ENCODE measurements at places on chromosomes 4 and X.

DNA sequence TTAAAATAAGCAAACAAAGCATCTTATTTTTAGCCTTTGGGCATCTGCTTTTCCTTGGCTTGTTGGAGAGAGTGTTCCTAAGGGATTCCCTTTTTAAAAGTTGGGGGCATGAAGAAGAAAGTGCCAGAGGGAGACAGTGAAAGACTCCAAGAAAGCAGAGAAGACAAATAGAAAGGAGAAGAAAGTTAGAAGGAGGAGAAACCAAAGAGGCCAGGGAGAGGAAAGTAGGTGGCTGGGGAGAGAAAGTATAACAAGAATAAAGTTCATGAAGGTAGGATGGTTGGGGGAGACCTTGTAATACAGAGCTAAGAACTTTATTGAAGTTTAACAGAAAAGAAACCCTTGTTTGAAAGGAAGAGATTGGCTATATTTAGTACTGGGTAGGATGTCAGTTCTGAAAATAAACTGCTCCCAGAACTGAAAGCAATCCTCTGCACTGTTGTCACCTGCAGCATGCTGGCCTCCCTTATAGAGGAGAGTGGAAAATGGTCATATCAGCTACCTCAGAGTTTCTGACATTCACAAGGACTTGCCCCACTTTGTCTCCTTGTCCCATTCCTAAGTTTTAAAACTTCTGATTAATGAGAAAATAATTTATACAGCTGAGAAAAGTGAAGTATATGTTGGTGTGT lies 125.3 kb upstream of the VAMP7 start:
- no peak for ATAC-seq

DNA sequence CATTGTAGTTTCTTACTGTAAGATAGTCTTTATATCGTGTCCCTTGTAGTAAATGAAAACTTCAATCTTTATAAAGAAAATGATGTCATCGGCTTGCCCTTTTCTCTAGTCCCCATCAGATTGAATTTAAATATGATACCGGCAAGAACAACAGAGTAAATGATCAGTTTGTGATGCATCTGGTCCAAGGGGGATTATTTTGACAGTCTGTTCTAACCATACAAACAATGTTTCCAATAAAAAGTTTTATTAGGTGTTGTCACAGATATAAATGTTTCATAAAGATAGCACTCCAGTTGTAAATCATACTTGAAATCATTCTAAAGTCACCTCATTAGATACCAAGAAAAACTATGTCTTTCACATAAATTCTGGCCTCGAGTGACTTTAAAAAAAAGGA lies 72.3 kb downstream of the SLC9A6 start:
- no peak for ATAC-seq

DNA sequence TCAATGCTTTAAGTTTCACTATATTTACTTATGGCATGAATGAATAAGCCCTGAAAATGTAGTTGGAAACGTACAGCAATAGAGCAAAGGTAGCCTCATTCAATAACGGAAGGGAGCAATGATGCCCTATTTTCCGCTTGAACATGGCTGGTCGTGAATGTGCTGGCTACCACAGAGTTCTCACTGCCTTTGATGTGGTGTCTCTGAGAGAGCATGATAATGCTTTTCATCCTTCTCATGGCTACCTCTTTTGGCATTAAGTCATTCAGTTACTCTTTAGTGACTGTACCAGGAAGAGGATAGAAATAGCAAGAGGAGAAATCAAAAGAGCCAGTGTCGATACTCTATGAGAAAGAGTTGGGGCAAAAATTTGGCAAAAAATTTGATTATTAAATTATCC lies 308.0 kb downstream of the PPP3CA start:
- no peak for ATAC-seq

- ATAC-seq, result no peak
Measured at GRCh38 chr4:153560908-153561307, 94.7 kb downstream of the TMEM131L start.

GRCh38 chrX:2785538-2785937 lies 33.7 kb downstream of the XG start:
- no peak for ATAC-seq

DNA sequence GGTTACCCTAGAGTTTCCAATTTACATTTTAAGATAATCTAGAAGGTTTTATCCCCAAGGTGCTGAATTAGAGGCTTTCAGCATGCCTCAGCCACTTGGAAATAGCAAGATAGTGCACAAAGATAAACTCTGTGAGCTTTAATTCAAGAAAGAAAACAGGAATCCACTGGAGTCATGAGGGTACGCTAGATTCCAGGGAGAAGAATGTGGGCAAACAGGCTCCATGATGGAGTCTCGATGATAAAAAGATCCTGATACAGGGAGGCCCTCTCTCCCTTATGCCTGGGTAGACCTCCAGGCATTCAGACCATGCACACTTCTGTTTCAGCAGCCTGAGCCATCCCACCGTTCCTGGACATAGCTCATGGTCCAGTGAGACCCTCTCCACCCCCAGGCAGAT lies 344.6 kb upstream of the LCORL start:
- no peak for ATAC-seq

DNA sequence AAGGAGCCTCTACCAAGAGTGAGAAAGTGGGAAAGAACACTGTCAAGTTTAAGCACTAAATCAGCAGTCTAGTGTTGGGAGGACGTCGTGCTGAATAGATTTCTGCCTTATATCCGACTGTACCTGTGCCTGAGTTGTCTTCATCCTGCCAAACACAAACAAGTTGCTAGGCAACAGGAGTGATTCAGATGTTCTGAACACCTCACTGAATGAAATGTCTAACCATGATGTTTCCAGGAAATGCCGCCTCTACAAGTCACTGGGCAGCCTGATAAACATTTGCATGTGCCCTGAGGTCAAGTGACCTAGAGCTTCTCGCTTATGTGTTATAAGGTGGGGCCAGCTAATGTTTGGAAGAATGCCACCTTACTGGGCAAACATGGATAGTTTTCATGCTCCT lies 37.9 kb downstream of the SGMS2 start:
- ATAC-seq, result peak; percentile 31

DNA sequence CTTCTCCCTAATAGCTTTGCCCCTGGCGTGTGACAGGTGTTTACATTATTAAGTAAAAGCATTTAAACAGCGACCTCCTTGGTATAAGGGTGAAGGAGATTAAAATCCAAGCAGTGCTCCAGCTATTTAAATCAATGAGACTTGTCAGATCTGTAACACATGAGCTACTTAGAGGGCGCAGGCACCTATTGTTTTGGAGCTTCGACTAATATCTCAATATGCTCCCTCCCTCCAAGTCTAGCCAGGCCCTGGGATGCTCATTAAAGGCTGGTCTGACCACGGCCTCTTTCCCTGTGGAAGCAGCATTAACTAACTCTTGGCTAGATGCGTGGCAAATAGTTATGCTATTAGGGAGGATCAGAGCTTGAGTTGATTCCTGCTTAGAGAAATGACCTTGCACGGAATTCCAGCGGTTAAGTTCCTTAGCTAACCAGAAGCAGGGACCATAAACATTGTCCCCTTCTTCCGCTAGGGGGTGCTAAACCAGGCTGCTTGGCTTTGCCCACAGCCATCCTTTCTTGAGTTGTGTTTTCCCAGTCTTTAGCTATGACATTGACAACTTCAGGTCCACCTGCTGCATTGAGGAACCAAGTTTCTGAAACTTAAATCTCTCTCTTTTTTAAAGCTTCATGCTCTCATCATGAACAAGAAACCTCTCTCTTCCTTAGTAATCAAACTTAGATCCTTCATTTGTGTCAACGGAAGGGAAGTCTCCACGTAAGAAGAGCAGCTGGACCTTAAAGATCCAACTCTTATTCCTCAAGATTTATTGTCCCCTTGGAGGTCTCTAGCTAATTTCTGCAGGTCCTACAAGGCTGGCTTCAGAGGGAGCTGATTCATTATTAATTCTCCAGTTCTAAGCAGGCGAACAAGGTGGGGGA lies 80.7 kb upstream of the IGFBP7 start:
- ATAC-seq, result no peak

- ATAC-seq, result peak; percentile 60
Measured at GRCh38 chr4:155889031-155889793, 14.3 kb upstream of the TDO2 start.

GRCh38 chr4:10413177-10413576 lies 44.0 kb downstream of the ZNF518B start:
- no peak for ATAC-seq

DNA sequence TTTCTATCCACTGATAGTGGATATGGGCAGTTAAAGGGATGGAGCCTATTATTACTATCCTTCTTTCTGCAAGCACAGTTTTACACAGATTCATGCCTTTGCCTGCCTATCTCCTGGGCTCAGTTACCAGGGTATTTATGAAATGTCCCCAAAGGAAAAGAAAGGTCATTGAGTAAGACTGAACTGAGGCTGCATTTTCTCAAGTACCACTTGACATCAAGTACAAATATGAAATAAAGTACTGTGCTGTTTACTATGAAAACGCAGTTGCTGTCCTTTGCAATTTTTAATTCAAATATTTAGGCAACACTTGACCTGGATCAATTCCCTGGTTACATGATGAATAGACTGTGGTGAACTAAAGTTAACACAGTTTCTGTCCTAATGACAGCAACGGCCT lies 23.5 kb upstream of the SPANXN4 start:
- no peak for ATAC-seq

DNA sequence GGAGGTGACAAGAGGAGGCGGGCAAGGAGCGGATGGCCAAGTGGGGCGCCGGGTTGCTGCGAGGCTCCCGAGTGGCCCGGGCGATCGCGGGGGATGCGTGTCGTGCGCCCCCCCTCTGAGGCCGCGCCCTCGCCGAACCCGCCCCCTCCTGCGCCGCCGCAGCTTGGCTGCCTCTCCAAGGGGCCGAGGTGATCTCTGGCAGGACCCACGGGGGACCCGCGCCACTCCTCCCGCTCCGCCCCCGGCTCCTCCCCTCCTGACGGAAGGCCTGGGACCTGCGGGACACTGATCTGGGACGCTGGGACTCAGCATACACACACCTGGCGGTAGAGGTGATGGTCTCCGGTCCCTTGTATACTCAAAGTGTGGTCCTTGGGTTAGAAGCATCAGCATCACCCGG lies 21.9 kb upstream of the FAM47C start:
- ATAC-seq, result no peak

DNA sequence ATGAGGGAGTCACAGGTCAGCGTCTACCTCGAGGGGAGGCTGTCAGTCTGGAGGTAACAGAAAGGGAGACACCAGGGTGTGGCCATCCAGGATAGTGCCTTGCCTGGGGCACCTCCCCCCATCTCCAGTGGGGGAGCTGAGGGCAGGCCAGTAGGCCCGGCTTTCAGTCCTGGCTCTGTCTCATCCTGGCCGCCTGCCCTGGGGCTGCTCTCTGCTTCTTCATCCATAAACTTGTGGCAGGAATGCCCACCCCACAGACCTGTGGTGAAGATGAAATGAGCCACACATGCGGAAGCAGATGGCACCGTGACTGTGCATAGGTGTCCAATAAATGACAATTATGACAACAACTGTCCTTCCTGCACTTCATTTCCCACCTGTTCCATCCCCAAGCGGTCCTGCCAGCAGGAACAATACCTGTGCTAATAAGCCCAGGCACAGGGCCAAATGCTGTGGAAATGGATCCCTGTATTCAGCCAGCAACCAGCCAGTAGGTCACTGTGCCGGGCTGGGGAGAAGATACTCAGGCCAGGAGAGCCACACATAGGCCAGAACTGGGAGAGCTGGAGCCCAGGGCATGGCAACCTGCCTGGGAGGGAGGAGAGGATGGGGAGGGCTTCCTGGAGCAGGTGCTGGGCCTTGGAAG lies 30.2 kb downstream of the TRO start:
- ATAC-seq, result no peak

- no peak for ATAC-seq
Measured at GRCh38 chrX:132518401-132518800, 29.6 kb upstream of the MBNL3 start.

Measured in gastroesophageal sphincter (tissue), 4 donors.